Activated CD8-positive, alpha-beta memory T cell treated with anti-CD3 and anti-CD28 coated beads for 4 hours (primary cell): ENCODE measurements at places on chromosomes 6 and 20.

GRCh38 chr20:35828434-35828833, 56.6 kb downstream of the PHF20 start:
- DNase-seq = no peak

GRCh38 chr6:156024339-156024738, 568.7 kb upstream of the NOX3 start:
- no peak for DNase-seq

DNA sequence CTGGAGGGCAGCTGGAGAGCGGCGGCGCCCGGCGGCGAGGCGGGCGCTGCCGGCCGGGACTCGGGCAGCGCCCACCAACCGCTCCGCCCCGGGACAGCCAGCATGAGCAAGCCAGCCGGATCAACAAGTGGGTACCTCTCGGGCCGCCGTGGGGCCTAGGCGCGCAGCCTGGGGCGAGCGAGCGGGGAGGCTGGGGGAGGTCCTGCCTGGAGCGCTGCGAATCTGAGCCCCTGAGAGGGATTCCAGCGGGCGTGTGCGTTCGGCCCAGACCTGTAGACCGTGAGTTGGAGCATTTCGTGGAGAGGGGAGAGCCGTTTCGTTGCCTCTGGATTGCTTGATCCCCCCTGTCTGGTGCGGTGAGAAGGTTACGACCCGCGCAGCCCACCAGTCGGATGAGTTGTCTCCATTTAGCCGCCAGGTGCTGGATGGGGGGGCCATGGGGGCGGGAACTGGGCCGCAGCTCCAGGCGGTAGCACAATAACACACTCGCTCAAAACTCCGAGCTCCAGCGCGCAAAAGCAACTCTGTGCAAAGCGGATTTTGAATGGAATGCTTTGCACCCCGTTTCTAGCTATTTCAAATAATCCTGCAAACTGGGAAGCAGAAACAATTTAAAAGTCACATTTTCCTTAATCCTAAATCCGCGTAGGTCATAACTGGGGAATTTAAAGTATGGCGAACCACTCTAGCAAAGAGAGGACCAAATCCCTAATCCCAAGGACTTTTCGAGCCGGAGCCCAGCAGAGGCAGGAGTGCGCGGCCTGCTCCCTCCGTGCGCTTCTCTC, 1.0 kb downstream of the NR2E1 start:
- DNase-seq = no peak

DNA sequence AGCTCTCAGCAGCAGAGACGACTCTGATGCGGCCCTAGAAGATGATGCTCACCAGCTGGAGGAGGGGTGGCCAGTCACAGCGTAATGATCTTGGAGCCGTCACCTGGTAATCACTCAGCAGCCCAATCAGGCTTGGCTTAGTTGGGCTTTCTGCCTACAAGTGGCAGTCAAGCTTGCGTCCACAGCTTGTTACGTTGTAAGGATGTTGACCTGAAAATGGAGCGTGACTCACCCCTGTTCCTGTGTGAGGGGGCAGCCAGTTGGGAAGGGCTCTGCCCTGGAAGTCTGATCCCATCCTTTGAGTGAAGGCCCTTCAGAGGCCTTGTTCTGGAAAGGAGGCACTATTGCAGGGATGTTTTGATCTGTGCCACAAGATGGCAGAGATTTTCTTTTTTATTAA, 49.8 kb downstream of the SPATA2 start:
- DNase-seq = no peak

DNA sequence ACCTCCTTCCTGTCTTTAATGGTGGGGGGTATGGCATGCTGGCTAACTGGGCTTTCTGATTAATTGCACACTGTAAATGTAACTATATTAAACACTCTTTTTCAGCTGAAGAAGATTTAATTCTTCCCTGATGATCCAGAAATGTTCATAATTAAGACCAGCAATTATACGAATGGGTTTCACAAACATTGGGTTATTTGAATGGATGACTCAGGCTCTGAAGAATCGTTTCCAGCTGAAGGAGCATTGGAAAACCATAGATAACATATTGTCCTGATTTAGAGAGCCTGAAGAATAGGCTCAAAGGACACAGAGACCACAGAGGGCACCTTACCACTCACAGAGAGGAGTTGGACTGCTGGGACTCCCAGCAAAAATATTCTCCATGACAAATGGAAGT, 130.7 kb upstream of the SSTR4 start:
- DNase-seq = no peak

- no peak for DNase-seq
These were observed 582.3 kb upstream of the GJE1 start for GRCh38 chr6:141550471-141550870.

GRCh38 chr6:109448615-109449014, 7.0 kb downstream of the MICAL1 start:
- no peak for DNase-seq

GRCh38 chr6:11346516-11346915, 114.0 kb upstream of the NEDD9 start:
- DNase-seq = no peak

DNA sequence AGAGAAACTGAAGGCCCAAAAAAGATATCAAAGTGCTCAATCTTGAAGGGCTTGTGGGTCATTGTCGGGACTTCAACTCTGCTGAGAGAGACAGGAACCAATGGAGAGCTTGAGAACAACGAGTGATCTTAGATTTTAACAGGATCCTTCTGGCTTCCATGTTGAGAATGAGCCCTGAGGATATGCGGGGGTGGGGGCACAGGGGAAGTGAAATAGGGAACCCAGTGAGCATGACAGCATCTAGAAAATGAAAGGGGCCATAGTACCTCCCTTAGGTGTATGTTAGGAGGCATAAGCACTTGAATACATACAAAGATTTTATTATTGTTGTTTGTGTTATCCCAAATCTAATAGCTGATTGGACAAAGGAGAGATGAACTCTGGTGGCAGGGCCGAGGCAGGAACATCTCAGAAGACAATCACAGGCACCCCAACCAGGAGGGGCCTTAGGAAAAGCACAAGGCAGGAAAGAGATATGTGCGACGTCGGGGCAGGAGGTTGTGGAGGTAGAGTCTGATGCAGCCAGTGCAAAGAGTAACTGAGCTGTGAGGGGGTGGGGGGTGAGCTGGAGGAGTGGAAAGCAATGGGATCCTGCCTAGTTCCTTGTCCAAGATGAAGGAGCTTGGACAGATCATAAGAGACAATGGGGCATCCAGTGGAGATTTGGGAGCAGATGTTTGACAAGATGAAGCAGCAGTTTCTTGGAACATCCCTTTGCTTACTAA, 10.4 kb downstream of the TGM6 start:
- DNase-seq = no peak

DNA sequence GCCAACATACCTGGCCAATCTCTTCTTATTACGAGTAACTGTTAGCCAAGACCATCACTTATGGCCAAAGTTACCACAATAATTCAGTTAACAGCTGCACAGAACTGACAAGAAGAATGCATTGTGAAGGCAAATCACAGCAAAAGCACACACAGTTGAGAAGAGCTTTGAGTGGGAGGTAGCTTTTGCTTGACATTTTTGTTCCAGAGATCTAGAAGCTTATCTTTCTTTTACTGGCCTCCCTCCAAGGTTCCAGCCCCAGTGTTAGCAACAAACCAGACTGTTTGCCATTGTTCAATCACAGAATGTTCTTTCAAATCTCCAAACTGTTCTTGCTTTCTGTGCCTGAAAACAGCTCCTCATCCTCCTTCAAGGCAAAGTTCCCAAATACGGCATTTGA, 35.9 kb upstream of the IRAK1BP1 start:
- no peak for DNase-seq

GRCh38 chr20:63382551-63383300, 21.6 kb upstream of the CHRNA4 start:
- no peak for DNase-seq

DNA sequence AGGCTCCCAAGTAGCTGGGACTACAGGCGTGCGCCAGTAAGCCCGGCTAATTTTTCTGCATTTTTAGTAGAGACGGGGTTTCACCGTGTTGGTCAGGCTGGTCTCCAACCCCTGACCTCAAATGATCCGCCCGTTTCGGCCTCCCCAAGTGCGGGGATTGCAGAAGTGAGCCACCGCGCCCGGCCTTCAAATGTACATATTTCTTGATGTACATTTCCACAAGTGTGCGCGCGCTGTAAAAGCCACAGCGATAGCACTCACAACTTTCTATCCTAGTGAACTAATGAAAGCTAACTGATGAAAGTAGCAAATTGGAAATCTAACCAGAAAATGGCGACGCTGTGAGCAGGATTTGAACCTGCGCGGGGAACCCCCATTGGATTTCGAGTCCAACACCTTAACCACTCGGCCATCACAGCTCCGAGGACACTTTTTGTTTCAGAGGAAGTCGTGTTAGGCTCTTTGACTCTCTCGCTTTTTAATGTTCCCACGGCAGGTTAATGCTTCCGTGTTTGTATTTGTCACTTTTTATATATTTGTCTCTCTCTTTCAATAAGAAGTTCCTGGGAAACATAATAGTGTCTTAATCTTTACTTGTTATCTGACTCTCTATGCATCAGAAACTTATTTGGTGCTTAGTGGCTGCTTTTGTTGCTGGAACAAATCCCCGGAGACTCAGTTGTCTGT, 199.4 kb upstream of the ZNF184 start:
- DNase-seq = no peak

DNA sequence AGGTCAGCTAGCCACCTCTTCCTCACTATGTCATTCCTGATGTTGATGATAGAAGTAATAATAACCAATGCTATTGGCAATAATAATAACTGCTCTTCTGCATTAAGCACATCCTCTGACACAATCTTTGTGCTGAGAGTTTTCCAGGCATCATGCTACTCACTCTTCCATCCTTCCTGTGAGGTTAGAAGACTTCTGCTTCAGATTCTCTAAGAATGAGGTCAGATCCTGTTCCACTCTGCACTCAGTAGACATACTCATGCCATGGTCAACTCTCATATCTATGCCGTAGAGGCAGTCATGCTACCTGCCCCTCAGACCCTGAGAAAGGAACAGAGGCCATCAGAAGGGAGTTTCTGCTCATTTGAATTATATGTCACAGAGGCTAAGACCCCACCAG, 98.1 kb upstream of the TOP1 start:
- no peak for DNase-seq

- DNase-seq = no peak
These were observed 636 bp downstream of the RCAN2 start for GRCh38 chr6:46490425-46491200.

DNA sequence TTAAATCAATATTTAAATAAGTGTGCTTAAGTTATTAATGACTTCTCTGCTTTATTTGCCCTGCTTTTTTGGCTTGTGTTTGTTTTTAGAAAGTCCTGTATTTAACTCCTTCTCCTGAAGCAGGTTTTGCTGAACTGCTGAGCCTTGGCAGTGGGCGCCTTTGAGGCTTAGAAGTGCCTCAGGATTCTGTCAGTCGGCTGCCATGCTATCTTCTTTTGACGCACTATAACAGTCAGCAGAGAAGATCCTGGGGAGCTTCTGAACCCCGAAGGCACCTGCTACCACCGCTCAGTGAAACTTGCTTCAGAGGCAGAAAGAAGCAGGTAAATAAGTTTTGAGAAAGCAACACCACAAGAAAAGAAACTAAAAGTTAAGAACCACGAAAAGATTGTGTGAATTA, 22.4 kb downstream of the PCMT1 start:
- DNase-seq = no peak

- DNase-seq = no peak
These were observed 3.9 kb upstream of the SULF2 start for GRCh38 chr20:47789081-47789763.

GRCh38 chr6:44742828-44743372, 355.4 kb downstream of the CDC5L start:
- DNase-seq = no peak

GRCh38 chr6:6643398-6643797, 54.9 kb downstream of the LY86 start:
- DNase-seq = no peak

DNA sequence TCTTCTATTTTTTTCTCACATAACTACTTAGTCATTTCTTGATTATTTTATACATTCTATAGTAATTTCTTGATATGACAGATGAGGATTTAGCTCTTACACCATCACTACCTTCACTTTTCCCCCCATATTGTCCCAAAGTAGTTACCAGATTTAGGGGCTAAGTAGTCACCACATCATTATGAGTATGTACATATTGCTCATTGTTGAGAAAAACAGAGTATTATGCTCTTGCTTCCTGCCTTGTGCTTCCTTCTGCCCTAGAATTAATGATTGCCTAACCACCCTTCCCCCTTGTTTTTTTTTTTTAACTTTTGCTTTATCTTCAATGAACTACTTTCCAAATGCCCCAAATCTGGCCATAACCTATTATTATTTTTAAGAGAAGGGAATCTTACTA, 6.8 kb upstream of the HLA-B start:
- no peak for DNase-seq

GRCh38 chr20:1894471-1894950, 696 bp upstream of the SIRPA start:
- DNase-seq = no peak

- DNase-seq = no peak
These were observed 89.4 kb downstream of the PLG start for GRCh38 chr6:160791459-160791858.

DNA sequence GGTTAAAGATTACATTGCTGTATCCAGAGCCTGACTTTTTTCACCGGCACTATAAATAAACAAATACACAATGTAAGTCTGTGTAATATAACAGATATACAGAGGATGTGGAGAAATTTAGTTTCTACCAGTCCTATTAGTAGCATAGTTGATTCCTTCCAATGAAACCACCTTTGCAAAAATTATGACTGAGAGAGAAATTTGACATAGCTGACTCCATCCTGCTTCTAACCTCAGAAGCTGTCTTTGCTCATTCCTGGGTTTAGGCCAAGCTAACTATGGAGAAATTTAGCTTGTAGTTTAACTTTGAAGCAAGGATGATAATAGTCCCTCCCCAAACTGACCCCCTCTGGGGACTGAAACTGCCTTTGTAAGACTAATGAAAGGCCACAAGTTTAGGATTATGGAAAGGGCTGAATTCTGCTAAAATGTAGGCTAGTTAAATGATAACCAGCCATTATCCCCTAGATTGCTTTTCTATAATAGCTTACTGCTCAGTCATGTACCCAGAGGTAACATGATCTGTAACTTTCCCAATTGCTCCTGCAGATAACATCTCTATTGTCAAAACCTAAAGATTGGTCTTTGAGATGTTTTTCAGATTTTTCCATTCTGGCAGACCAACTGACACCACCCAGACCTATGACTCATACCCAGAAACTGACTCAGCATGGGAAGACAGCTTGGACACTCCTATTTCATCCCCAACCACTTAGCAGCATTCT, 172.8 kb upstream of the ARG1 start:
- DNase-seq = no peak

GRCh38 chr6:15876406-15876805, 213.6 kb upstream of the DTNBP1 start:
- no peak for DNase-seq

DNA sequence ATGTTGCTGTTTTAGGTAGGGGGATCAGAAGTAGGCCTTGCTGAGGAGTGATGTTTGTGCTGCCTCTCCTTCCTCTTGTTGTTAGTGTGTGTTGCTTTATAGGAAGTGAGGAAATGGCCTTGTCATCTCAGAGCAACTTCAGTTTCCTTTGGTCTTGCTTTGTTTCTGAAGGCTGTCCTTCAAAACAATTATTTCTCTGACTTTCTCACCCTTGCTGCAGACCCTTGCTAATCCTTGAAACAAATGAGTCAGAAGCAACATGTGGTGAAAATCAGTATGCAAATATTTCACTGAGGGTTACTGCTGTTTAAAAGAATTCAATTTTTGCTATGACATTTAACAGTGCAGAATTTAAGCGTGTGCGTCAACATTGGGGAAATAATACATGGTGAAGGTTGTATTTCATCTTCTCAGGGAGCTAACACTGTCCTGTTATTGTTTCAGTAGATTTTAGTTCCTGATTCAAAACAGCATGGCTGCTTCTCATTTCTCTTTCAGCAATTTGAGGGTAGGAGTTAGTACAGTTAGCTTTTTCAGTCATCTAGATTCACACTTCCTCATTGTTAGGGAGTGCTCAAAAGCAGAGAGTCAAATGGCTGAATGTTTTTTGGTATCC, 13.8 kb downstream of the RNF144B start:
- no peak for DNase-seq
